ENCODE measurements at places on chromosomes 6 and 20.

- no peak for DNase-seq
These were observed 35.9 kb downstream of the SRC start for GRCh38 chr20:37381621-37382471.

GRCh38 chr20:40561187-40561586, 127.8 kb downstream of the MAFB start:
- DNase-seq: no peak

GRCh38 chr6:152669895-152670294, 27.8 kb upstream of the MYCT1 start:
- DNase-seq: no peak

- no peak for DNase-seq
These were observed 77.1 kb downstream of the GFRA4 start for GRCh38 chr20:3586093-3586492.

GRCh38 chr20:19519466-19519865, 238.6 kb upstream of the RIN2 start:
- DNase-seq: no peak

- no peak for DNase-seq
These were observed 4.7 kb downstream of the SLC2A10 start for GRCh38 chr20:46713957-46714834.

- DNase-seq: no peak
These were observed 200.9 kb downstream of the TTLL2 start for GRCh38 chr6:167525774-167526173.

- DNase-seq: no peak
These were observed 46.6 kb downstream of the CDH22 start for GRCh38 chr20:46261456-46262253.

DNA sequence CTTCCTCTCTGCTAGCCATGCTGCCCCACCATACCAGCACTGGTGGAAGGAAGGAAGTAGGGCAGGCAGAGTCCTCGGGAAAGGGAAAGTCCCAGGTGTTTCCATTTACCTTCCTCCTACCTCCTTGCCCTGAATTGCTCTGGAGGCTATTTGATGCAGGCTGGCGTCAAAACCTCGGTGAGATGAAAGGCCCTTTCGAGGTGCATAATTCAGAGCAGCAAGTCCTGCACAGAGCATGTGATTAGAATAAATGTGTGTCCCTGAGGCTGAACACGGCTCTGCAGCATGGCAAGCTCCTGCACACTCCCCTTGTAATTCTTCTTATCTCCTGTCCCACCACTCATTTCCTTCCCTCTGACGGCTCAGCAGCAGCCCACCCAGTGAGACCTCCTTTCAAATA, 98.7 kb upstream of the LRFN2 start:
- DNase-seq: no peak

- DNase-seq: no peak
These were observed 147.1 kb upstream of the MARCKS start for GRCh38 chr6:113709936-113710509.

GRCh38 chr20:37526839-37527637, 638 bp downstream of the BLCAP start:
- DNase-seq: no peak

DNA sequence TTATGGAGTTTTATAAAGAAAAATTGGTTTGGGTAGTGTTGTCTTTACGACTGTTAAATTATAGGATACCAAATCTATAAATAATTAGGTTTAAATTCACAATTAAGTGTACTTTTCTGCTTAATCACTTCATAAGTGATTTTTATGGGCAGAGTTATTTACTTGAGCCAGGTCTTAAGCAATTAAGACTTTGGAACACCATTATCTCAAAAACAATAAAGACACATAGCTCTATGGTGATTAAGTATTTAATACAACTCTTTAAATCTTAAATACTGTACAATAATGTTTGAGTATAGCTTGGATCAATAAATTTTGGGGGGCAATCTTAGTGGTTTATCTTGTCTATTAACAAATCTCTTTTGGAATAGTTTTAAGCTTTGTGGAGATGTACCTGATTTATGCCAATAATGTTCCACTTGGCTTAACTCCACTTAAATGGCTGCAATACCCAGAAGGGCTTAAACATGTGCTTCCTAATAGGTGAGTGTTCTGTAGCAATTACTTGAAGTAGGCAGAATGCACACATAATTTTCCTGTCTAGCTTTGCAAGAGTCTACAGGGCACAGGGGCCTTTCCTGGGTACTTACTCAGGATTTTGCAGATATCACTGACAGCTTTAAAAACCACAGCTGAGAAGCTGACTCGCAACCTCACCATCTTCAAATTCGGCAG, 7.5 kb downstream of the FERMT1 start:
- no peak for DNase-seq

DNA sequence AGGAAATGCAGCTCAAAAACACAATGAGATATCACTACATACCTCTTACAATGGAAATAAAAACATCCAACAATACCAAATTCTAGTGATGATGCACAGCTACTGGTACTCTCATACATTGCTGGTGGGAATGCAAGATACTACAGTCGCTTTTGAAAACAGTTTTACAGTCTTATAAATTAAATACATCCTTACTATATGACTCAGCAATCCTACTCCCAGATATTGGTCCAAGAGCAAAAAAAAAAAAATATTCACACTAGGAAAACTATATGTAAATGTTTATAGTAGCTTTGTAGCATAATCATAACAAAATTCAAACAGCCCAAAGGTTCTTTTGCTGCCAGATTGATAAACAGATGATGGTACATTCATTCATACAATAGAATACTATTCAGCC, 217.4 kb upstream of the FAM83B start:
- no peak for DNase-seq

DNA sequence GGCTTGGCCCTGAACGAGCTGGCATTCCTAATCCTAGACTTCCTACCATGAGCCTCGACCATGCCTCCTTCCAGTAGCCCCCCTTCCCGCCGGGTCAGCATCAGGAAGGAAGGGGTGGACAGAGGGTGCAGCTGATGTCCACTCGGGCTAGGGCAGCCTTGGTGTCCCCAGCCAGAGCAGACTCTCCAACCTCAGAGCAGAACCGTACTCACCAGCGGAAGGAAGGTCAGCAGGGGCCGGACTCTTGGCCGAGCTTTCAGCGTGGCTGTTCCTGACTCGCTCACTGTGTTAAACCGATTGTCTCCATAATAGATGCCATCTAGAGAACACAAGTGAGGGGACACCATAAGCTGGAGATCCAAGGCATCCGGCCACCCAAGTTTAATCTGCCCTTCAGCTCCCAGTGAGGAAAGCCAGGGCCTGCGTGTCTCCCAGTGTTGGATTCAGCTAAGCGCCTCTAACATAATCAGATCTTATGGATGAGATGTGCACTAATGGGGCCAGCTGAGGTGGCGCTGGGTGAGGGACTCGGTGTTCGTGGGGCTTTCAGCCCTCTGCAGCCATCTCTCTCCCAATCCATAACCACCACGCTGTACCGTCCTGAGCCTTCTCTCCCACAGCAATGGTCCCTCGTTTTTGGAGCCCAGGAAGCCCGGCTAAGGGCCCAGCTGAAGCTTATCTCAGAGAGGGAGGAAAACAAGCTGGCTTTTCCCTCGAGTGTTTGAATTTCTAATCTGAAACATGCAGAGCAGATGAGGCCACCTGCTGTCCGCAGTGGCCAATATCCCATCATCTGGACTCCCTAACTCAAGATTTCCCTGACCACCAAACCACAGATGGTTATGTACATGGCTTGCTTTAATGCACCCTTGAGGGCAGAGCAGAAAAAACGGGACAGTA, 13.7 kb downstream of the C6orf132 start:
- DNase-seq: no peak

DNA sequence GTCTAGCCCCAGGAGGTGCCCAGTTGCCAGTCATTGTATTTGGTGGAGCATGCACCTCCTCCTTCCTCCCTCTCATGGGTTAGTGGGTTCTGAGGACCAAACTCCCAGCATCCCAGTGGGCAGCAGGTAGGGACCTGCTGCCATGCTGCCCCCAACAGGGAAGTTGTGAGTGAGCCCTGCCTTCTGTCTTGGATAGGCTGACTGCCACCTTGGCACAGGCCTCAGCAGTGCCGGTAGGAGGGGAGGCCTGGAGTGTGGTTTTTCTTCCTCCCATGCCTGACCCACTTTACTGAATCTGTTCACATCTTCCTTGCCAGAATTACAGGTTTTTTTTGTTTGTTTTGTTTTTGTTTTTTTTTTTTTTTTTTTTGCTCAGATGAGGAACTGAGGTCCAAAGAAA, 24.5 kb downstream of the PLCG1 start:
- no peak for DNase-seq

DNA sequence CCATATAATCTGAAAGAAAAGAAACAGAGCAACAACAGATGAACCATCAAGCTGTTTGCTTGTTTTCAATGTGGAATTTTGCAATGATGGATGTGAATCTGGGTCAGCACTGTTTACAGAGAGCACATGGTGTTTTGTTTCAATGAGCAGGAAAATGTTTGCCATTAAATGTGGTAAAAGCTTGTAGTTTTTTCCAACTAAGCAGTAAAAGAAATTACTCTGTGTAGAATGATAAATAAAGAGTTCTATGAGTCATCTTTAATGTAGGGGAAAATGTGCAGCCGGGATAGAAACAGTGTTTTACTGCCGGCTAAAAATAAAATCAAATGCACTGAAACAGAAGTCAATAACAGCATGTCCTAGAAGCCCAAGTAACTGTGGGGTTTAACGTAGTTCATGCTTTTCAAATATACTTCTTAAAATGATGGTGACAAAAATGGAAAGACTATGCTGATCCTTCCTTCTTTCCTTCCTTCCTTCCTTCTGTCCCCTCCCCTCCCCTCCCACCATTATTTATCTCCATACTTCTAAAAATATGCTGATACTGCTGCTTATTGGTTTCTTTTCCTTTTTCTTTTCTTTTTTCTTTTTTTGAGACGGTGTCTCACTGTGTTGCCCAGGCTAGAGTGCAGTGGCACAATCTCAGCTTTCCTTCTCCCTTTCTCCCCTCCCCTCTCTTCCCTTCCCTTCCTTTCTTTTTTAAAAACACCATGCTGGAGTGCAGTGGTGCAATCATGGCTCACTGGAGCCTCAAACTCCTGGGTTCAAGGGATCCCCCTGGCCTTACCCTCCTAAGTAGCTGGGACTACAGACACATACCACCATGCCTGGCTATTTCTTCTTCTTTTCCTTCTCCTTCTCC, 6.3 kb upstream of the NAA20 start:
- DNase-seq: no peak

GRCh38 chr6:147787417-147787816, 278.9 kb downstream of the SAMD5 start:
- no peak for DNase-seq

DNA sequence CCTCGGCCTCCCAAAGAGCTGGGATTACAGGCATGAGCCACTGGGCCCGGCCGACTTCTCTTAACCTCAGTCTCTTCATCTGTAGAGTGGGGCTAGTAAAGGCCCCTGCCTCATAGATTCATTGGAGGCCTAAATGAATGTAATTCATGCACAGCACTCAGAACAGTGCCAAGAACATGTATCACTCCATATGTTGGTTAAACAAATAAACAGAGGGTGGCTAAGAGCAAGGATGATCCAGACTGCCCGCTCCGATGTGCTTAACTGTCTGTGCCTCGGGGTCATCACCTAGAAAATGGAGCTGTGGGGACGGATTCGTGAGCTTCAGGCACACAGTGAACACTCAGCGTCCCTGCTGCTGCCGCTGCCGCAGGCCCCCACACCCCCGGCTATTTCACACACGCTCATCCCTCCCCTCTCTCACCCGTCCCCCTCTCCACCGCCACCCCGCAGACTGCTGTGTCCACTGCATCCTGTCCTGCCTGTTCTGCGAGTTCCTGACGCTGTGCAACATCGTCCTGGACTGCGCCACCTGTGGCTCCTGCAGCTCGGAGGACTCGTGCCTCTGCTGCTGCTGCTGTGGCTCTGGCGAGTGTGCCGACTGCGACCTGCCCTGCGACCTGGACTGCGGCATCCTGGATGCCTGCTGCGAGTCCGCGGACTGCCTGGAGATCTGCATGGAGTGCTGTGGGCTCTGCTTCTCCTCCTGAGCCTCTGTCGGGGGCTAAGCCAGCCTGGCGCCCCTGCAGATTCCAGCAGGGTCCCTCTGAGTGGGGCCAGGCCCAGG, 14.8 kb downstream of the MDFI start:
- no peak for DNase-seq

GRCh38 chr6:98539741-98540140, 294.6 kb upstream of the POU3F2 start:
- no peak for DNase-seq

GRCh38 chr6:113432521-113433334, 424.4 kb upstream of the MARCKS start:
- DNase-seq: no peak

- DNase-seq: no peak
These were observed 145.1 kb downstream of the PREX1 start for GRCh38 chr20:48682529-48683363.

Measured in stimulated activated CD8-positive, alpha-beta memory T cell treated with anti-CD3 and anti-CD28 coated beads, Interleukin-2, amount 100 ng/mL, for 48 hours (primary cell).